ENCODE measurements at places on chromosomes 2 and 18.

GRCh38 chr2:75076088-75076487 is 117.6 kb downstream of the POLE4 start:
- DNase-seq: no peak

GRCh38 chr2:84880395-84880644 is 564 bp downstream of the TRABD2A start:
- no peak for DNase-seq

GRCh38 chr2:79638410-79638809 is 125.6 kb downstream of the CTNNA2 start:
- DNase-seq: no peak

DNA sequence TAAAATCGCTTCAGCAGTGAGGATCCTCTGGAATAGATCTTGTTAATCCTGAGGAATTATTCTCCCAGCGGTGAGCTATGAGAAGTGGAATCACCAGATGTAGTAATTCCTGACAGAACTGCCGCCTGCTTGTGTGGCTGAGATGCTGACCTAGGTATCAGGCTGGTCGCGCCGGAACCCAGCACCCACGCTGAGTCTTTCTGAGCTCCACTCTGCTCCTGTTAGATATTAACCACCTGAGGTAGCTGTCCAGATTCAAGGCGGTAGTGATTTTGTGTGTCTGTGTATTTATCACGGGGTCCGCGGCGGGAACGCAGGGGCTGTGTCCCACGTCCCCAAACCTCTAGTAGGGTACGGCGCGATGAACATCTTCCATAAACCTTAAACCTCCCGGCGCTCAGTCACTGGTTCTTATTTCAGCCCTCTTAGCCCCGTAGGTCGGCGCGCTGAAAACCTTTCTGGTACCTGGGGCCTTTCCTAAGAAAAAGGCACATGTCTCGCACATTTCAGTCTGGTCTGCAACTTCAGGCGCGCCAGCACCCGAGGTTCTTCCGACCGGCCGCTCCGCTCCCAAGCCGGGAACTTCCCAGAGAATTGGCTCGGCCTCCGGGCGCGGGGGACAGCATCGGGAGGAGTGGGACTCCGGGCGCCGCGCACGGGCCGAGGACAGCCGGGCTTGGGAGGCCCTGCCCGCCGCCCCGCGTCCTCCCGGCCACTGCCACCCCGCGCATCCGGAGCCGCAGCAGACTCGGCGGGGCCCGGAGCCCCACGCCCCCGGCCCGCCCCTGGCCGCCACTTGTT is 542 bp upstream of the CNNM3 start:
- no peak for DNase-seq

GRCh38 chr2:224444021-224444420 is 42.1 kb upstream of the FAM124B start:
- DNase-seq: no peak

DNA sequence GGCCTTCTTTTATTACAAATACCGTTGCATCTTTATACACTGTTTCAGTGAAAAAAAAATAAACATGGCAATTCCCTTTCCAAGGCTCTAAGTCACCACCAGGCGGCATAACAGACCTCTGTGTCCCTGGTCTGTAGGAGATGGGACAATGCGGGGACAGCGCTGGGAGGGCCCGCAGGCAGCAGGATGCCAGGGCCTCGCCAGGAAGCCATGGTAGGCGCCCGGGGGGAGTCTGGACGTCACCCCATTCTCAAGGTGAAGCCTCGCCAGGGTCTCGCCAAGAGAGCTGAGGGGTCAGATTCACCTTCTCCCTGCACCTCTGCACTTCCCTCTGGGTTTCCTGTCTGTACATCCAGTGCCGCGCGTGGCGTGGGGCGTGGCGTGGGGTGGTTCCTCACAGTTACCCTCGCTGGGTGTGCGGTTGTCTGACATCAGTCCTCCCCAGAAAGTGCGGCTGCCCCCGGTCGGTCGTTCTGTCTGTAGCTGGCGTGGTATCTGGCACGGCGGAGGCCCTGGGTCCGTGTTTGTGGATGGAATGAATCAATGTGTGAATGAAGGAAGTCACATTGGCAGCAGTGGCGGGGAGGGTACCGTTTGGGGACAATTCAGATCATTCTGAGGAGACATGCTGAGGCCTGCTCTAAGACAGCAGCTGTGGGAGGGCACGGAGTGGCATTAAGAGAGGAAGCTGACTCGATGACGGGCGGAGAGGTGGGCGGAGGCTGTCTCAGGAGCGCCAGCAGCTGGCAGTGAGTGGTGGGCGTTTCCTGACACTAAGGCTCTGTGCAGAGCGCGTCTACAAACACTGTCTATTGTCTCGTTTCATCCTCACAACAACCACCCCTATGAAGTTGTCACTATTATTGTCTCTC is 46.0 kb downstream of the LRRFIP1 start:
- DNase-seq: peak; percentile 95

GRCh38 chr2:119005051-119005450 is 63.1 kb downstream of the MARCO start:
- no peak for DNase-seq

GRCh38 chr18:46601141-46601805 is 55.7 kb downstream of the LOXHD1 start:
- no peak for DNase-seq

- DNase-seq: peak; percentile 79
These were observed 11.6 kb downstream of the TRIB2 start for GRCh38 chr2:12728221-12728777.

DNA sequence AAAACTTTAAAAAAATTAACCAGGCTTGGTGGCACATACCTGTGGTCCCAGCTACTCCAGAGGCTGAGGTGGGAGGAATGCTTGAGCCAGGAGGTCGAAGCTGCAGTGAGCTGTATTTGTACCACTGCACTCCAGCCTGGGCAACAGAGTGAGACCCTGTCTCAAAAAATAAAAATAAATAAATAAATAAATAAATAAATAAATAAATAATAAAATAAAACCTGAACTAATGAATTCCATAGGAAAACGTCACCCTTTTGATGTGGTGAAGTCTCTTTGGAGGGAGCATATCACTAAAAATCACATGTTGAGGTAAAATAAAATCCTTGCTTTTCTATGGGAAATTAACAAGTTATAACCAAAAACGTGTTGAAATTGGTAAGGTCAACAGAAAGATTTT is 29.6 kb upstream of the ITGAV start:
- DNase-seq: no peak

DNA sequence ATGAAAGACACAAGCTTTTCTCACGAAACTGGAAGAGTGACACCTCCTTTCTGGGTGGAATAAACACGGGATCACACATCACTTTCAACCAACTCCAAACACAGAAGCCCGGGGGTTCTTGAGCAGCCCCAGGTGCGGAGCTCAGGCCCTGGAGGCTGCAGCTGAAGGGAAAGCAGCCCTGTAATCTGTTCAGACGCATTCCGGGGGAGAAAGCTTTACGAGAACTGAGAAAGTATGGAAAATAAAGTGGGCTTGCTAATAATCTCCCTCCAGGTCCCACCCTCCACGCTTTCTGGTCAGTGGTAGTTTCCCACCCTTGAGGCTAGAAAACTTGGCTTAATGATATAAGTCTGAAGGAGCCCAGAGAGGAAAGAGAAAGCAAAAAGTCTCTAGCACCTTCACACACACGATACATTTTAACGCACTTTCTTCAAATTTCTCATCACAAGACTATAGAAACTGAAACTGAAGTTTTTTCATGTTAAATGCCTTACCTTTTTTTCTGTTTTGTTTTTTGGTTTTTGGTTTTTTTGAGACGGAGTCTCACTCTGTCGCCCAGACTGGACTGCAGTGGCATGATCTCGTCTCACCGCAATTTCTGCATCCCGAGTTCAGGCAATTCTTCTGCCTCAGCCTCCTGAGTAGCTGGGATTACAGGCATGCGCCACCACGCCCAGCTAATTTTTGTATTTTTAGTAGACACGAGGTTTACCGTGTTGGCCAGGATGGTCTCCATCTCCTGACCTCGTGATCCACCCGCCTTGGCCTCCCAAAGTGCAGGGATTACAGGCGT is 141.3 kb downstream of the AFF3 start:
- DNase-seq: no peak

DNA sequence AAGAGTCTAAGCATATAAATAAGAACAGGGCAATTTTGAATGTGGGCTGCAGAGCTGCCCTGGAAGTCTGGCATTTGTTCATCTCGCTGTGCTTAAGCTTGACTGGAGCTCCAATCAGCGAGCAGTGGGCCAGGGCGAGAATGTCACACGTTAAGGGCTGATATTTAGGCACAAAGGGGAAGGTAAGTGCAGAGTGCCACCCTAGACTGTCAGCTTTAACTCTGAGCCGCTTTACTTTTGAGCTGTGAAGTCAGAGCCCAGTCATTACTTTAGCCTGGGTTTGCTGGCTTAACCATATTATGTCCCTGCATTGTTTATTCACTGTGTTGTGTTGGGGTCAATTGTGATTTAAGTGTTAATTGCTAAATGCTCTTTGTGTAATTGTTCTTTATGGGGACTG is 236.1 kb upstream of the SIX3 start:
- DNase-seq: no peak

- no peak for DNase-seq
These were observed 251.9 kb downstream of the FBXO15 start for GRCh38 chr18:73895701-73896100.

GRCh38 chr2:45761635-45762034 is 110.2 kb downstream of the PRKCE start:
- no peak for DNase-seq

DNA sequence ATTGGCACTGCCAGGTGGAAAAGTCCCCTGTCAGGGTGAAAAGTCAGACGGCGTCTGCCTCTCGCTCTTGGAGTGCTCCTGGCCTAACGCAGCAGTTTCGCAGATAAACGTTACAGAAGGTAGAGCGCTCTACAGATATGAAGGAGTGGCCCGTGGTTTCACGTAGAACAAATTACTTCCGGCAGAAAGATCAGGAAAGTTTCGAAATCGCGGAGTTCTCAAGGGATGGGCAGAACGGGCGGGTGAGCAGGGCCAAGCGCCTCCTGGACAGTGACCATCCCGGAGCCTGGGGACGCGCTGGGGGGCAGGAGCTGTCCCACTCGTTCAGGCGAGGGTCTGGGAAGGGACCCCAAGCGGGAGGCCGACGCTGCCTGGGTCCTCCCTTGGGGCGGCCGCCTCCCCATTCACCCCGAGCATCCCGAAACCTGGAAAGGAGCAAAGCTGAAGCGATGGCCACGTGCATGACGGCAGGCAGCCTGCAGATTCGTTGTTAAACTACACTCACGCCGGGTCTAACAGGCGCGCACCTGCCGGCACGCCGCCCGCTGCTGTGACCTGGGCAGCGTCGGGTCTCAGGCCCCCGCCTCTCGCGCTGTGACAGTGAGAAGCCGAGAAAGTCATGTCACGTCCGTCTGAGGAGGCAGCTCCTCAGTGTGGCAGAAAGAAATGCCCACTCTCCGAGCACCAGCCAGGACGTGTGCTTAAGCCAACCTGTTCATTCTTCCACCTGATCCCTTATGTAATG is 122.9 kb upstream of the SALL3 start:
- DNase-seq: no peak

- peak; percentile 55 for DNase-seq
These were observed 141.0 kb downstream of the RPIA start for GRCh38 chr2:88832311-88832991.

- DNase-seq: no peak
These were observed 262.0 kb downstream of the AFF3 start for GRCh38 chr2:99880148-99880963.

DNA sequence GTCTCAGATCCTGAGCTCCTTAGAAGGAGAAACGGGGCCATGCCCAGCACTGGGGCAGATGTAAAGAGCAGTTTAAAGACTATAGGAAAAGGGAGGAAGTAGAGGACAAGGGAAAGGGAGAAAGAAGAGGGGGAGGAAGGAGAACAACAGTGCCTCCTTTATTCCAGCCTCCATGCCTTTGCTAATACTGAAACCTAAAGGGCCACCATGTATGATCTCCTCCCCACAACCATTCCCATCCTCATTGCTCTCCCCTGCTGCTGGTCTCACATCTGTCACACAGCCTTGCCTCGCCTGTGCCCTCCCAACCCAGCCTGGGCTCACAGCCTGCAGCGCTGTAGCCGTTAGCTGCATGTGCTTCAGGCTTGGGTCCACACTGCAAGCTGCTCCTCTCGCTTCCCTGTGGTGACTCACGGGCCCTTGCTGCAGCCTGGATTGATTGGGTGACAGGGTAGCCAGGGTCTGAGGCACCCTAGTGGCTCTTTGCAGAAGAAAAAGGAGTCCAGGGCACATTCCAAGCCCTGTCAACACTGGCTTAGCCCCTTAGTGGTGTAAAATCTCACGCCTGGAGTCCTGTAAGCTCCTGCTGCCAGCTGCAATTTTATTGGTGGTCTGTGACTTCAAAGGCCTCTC is 281.9 kb downstream of the SRBD1 start:
- DNase-seq: no peak

- DNase-seq: no peak
These were observed 102.2 kb upstream of the FZD5 start for GRCh38 chr2:207871911-207872310.

DNA sequence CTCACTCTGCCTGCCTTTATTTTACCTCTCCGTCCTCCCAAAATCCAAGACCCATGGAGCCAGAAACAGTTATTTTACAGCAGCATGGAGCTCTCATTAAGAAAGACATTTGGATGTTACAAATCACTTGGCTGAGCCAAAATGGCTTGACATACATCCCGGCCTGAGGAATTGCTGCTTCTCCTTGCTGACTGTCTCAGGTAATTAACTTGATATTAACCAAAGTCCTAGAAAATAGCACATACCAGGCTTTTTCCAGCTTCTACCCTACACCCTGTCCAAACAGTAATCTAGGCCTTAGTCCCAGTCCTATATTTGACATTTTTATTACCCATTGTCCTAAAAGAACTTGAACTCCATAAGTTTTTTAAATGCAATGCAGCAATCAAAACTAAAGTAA is 205.0 kb downstream of the TMX3 start:
- no peak for DNase-seq

GRCh38 chr2:178256382-178257042 is 62.2 kb downstream of the OSBPL6 start:
- no peak for DNase-seq

GRCh38 chr2:235937936-235938335 is 230.2 kb downstream of the GBX2 start:
- DNase-seq: no peak

- DNase-seq: no peak
These were observed 53.5 kb downstream of the COPS8 start for GRCh38 chr2:237139123-237139675.

DNA sequence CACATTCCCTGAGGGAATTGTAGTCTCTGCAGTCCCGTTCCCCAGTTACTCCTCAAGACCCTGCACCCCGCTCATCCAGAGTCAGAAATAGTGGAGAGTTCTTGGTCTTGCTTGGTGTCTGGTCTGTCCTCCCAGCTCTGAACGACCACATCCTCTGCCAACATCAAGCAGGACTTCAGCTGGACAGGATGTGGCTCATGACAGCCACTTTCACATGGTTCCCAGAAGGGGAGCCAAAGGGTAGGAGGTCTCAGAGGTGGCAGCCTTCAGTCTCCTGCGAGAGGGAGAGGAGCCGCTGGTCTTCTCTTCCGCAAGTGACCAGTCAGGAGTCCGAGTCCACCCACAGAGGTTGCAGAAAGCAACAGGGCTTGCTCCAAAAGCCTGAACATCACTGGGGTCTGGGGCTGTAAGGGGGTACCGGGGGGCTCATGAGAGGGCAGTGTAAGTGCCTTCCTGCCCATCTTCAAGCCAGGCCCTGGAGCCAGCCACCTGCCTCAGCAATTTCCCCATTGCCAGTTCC is 29.8 kb downstream of the B3GNT7 start:
- DNase-seq: no peak

- DNase-seq: no peak
These were observed 1.9 kb downstream of the DNMT3A start for GRCh38 chr2:25339791-25340180.

- DNase-seq: no peak
These were observed 298.1 kb upstream of the REV1 start for GRCh38 chr2:99787769-99788382.

All from naive B cell (primary cell).